Umbilical cord (tissue), 2 donors: ENCODE measurements at places on chromosomes 13 and 19. TPM values are rescaled to one million over a fixed set of nuclear protein-coding genes. Genes with fewer than 3 reads are reported as not detected.
A peak's percentile ranks its signal among the peaks of the same experiment; 100 is the strongest.

TICAM1 gene
- 4.6 TPM for total RNA-seq

LHB gene
- not detected for total RNA-seq

FFAR2 gene
- 0.72 TPM for total RNA-seq

SERP2 gene
- not detected for total RNA-seq

ZNF93 gene
- 15.9 TPM for total RNA-seq

TNNI3 gene
- total RNA-seq, result 3.6 TPM

SYDE1 gene
- 22.9 TPM for total RNA-seq

NLRP11 gene
- total RNA-seq, result 0.48 TPM

GIPC3 gene
- 0.24 TPM for total RNA-seq

DACT3 gene
- total RNA-seq, result 26.7 TPM

NAPSA gene
- total RNA-seq, result 1.2 TPM

LIN37 gene
- 8.4 TPM for total RNA-seq

CLEC17A gene
- not detected for total RNA-seq

CD22 gene
- 13.0 TPM for total RNA-seq

ARHGEF1 gene
- 30.3 TPM for total RNA-seq

ERICH6B gene
- total RNA-seq, result not detected

ERICH4 gene
- total RNA-seq, result not detected

KLK15 gene
- total RNA-seq, result 1.2 TPM

PCDH17 gene
- total RNA-seq, result 1.7 TPM

GRCh38 chr19:41030651-41031050 is 39.6 kb downstream of the CYP2B6 start:
- DNase-seq, result no peak

DNA sequence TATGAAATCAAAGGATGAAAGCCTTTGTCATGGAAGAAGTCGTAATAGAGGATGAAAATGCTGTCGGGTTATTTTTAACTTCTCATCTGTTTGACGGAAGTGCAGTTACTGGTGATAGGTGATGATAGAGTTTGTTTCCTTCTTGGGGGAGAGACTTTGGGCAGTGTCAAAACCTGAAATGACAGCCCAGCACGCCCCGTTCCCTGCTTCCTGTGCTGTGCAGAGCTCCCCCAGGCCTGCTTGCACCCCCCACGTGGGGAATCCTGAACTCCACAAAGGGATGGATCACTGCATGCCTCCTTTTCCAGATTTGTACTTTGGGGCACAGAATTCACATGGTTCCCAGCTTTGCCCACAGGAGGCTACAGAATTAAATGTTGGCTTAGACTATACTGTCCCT is 102.7 kb downstream of the ATP11A start:
- DNase-seq, result no peak

DNA sequence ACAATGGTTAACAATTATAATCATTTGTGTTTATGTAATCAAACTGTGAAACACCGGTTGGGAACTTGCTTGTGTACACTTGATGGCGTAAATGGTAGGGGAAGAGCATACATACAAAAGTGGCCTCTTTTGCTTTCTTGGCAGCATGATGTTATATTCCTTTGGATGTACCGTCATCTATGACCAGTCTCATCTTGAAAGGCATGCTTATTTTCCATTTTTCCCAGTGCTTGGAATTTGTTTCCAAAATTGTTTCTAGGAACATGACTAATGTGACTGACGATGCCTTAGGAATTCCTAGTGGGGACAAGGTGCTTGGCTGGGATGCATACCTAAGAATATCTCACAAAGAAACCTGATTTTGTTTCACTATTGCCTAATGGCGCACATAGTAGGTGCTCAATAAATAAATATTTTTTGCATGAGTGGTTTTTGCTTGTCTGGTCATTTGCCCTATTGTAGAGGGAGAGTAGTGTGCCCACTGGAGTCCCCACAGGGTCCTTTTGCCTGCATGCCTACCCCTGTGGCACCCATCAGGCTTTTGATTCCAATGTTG is 45.5 kb downstream of the SAE1 start:
- no peak for DNase-seq

GRCh38 chr19:49361438-49362047 is 673 bp downstream of the TEAD2 start:
- DNase-seq, result peak; percentile 89

DNA sequence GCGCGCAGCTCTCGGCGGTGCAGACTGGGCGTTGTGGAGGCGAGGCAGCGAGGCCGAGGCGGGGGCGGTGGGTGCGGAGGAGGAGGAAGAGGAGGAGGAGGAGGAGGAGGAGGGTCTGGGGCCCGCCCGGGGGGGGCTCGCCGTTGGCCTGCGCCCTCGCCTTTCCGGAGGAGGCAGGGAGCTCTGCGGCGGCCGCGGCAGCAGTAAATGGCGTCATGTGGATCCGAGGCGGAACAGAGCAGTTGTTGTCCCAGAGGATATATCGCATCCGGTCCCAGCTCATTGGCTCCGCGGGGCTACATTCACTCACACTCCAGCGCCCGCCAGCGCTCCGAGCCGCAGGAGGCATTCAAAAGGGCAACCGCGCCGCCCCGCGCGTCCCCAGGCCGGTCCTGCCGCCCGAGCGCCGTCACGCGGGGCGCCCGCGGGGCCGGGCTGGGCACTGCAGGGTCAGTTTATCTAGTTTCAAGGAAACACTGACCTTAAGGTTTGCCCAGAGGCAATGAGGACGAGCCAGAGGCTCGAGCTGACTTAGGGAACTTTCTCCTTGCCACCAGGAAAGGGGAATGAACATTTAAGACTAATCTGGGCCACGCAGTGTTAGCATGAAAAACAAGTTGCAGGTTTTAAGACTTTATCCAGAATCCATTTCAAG is at the start of gene SPRY2:
SPRY2 (minus strand) TSS at position 26 of the 655 bp plus-strand sequence. CDS start 3,421 bp downstream, outside the sequence.
- DNase-seq, result peak; percentile 96

DNA sequence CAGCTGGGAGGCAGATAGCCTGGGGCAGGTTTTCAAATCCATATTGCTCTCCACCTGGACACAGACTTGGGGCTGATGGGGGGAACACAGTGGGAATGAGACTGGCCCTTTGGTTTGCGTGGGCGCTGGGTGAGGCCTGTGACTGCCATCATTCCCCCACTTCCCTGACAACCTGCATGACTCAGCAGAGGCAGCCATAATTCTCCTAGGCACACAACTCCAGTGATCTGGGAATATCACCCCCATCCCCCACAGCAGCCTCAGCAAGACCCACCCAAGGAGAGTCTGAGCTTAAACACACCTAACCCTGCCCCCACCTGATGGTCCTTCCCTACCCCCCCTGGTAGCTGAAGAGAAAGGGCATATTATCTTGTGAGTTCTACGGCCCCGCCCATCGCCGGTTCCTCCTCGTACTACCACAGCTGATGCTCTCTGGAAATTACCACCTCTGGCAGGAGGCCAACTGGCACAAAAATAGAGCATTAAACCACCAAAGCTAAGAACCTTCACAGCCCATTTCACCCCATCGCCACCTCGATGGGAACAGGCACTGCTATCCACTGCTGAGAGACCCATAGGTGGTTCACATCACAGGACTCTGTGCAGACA is 71.0 kb downstream of the RNF17 start:
- DNase-seq, result no peak

DNA sequence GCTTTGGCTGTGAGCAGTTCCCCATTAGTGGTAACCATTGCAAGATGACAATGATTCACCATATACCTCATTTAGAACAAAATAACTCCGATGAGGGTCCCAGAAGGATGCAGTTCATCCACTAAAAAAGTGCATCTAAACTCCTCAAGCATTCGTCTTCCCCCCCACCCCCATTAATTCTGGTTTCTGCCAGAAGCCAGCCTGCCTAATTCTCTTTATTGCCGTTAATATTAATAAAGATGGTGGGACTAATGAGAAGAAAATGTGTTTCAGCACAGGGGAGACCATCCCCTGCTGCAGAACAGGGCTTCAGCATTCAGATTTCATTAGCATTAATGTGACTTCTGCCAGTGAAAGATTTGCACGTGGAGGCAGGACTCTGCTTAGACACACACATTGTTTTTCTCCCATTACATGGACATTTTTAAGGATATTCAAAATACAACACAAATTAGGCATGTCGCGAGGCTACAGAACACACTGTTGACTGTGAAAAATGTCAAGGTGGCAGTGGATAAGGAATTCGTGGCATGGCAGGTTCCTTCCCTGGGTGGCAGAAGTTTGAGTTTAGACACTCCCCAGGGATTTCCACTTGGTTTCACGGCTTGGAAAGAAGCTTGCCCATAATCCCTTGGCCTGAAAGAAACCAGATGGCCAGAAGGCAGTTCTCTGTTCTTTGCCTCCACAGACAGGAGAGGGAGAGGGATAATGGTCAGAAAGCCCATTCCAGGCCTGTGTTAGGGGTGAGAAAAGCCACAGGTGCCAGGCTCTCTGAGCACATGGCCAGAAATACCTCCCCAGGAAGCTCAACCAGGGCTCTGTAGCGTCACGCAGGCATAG is 236.5 kb downstream of the FOXO1 start:
- DNase-seq, result peak; percentile 78

DNA sequence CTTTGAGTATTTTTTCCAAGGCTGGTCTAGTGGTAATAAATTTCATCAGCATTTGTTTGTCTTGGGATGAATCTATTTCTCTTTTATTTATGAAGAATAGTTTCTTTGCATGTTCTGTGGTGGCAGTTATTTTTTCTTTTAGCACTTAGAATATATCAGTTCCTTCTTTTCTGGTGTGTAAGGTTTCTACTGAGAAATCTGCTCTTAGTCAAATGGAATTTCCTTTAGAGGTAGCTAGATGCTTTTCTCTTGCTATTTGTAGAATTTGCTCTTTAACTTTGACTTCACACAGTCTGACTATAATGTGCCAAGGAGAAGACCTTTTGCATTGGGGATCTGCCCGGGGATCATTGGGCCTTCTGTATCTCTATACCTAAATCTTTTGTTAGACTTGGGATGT is 4.1 kb upstream of the SIGLEC6 start:
- DNase-seq, result no peak

GRCh38 chr13:24023073-24023472 is 125.8 kb upstream of the C1QTNF9B start:
- DNase-seq, result no peak

- DNase-seq, result peak; percentile 69
Observed at GRCh38 chr13:75385708-75386083, 96.3 kb downstream of the TBC1D4 start.

DNA sequence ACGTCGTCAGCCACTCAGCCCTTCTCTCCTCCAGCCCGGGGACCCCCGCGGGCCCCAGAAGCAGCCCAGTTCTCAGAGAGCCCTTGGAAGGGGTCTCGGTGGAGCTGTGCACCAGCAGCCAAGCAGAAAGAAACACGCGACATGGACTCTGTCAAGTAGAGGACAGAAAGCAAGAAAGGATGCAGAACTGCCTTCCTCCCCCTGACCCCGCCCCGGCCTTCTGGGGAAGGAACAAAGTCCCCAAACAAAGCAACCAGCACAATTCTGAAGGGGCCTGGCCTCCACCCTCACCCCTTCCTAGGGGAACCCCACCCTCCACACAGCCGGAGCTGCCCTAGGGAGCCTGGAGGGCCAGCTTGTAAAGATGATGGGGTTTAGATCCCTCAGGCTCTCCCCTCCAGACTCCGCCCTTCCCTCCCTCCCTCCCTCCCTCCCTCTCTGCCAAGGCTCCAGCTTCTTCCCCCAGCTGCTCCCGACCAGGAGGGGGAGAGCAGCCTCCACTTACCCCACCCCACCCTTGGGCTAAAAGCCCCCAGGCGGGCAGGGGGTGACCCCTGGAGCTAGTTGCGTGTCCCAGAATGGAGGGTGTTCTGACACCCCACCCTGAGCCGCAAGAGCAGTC is 7.8 kb downstream of the LYL1 start:
- DNase-seq, result no peak

- DNase-seq, result no peak
Observed at GRCh38 chr13:112056739-112057438, 10.1 kb upstream of the SOX1 start.

DNA sequence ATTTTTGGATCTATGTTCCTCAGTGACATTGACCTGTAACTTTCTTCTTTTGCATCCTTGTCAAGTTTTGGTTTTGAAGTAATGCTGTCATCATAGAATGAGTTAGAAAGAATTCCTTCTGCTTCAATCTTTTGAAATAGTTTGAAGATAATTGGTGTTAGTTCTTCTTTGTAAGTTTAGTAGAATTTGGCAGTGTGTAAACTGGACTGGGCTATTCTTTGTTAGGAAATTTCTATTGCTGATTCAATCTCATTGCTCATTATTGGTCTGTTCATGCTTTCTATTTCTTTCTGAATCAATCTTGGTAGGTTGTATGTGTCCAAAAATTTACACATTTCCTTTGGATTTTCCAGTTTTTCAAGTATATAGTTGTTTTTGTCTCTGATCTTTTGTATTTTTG is 101.7 kb upstream of the SPRY2 start:
- DNase-seq, result no peak

- DNase-seq, result no peak
Observed at GRCh38 chr19:3186891-3187661, 1.3 kb downstream of the NCLN start.

- DNase-seq, result no peak
Observed at GRCh38 chr19:39449116-39449797, 3.9 kb downstream of the SUPT5H start.

GRCh38 chr19:2727640-2727944 is 6.4 kb upstream of the DIRAS1 start:
- DNase-seq, result no peak

DNA sequence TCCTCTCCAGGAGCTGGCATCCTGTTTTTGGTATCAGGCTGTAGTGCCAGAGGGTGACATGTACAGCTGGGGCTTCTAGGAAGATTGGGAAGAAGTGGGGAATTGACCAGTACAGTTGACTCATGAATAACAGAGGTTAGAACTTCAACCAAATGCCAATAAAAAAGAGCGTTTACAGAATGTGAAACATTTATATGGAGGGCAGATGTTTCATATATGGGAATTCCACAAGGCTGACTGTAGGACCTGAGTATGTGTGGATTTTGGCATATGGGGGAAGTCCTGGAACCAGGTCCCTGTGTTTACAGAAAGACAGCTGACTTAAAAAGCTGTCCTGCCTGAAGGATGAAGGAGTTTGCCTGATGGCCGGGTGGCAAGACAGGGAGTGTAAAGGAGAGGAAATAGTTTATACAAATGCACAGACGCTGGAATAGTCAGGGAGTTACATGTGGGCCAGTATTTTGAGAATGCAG is 5.2 kb downstream of the CHAMP1 start:
- DNase-seq, result no peak

DNA sequence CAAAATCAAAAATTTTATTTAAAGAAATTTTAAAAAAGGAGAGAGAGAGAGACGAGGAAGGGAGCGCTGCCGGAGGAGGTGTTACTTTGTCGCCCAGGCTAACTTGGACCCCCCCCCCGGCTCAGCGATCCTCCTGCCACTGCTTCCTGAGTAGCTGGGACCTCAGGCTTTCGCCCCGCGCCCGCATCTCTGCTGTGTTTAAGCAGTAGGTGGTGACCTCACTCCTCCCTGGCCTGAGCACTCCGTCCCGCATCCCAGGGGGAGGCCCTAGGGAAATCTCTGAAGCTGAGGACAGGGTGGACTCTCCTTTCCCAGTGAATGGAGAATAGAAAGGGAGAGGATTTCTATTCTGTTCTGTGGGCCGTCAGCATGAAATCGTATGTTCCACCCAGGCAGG is 485 bp upstream of the ZNF845 start:
- DNase-seq, result no peak
